ENCODE measurements at places on chromosomes 3 and 15.

DNA sequence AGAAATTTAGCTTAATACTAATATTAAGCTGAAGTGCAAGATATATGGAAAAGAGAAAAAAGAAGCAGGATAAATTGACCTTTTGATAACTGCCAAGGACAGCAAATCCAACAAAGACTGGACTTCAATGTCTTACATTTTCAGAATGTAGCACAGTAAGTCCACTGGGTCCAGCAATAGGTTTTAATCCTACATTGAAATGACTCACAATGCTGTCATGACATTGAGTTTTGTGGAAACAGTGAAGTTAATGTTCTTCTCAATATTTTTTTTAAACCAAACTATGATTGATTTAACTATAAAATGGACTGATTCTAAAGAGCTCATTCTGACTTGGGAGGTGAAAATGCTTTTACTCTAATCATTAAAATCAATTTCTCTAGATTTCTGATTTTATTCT, 166.6 kb upstream of the ZNF717 start:
- no peak for DNase-seq

- no peak for DNase-seq
Observed at GRCh38 chr3:125322166-125322565, 53.0 kb downstream of the ZNF148 start.

DNA sequence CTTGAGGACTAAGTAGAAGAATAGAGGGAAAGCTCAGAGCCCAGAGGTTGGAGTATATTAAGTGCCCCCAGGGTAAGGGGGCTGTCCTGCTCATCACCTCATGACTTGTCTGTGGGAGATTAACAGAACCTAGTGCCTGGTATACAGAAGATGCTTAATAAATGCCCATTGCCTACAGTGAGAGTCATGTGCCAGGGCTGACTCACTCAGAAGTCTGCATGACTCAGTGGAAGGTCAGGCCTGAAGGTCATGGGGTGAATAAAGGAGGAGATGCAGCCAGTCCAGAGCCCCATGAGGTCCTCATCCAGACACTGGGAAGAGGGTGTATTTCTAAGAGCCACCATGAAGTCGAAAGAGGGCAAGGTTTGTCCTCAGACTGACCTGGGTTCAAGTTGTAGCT, 62.5 kb upstream of the TLE3 start:
- DNase-seq = no peak

- peak; percentile 4 for DNase-seq
Observed at GRCh38 chr3:97360804-97361203, 403.8 kb upstream of the ARL6 start.

DNA sequence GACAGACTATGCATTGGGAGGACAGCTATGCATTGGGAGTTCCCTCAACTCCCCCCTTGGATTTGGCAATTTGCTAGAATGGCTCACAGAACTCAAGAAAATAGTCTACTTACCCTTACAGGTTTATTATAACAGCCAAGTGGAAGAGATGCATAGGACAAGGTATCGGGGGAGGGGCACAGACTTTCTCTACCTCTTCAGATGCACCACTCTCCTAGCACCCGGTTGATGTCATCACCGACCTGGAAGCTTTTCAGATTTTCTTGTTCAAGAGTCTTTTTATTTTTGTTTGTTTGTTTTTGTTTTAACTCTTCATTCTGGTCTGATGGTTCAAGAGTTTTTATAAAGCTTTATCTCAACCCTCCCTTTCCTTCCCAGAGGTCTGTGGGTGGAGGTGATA, 20.7 kb upstream of the ADAMTS9 start:
- no peak for DNase-seq

GRCh38 chr3:56855856-56856512, 54.2 kb upstream of the ARHGEF3 start:
- peak; percentile 56 for DNase-seq

DNA sequence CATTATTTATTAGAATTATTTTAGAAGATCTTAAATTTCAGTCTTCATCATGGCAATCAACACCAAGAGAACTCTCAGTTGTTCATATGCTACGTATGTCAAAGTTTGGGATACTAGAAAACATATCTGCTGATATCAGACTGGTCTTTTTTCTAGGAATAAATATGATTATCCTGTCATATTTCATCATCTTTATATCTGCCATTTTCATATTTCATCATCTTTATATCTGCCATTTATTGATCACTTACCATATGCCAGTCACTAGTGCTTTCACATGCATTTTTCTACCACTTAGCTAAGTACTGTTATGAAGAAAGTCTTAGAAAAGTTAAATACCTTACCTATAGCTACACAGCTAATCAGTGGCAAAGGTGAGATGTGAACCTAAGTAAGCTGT, 2.8 kb upstream of the ZCWPW2 start:
- DNase-seq = no peak

GRCh38 chr3:42020684-42021307, 58.9 kb upstream of the ULK4 start:
- no peak for DNase-seq

DNA sequence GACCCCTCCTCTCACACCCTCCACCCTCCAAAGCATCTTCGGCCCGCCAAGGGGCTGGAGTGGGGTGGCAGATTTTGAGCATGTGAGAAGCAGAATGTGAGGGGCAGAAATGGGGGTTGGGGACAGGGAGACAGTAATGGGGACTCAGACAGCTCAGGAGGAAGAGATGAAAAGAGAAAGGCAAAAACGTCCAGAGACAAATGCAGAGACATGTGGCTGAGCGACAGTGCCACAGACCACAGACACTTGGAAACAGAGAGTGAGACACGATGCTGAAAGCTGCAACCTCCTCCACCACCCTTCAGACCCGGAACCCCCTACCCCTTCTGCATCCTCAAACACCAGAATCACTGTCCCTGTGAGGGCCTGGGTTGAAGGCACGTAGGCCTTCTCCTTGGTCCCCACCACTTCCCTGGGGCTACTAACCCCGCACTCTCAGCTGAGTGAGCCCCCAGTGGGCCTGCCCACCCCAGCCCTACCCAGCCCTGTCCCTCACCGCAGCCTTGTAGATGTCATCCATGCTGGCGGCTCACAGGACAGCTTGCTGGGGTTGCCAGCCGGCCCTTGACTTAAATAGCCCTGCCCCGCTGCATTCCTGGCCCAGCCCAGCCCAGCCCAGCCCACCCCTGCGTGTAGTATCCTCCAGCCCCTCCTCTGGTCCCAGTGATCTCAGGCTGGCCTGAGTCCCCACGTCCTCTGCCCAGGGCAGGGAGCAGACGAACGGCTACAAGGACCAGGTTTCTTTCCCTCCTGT, at the start of gene TNNC1:
Gene TNNC1 (minus strand): TSS at position 546 of the 754 bp plus-strand sequence. CDS start 26 bp downstream, at position 520.
- peak; percentile 89 for DNase-seq

GRCh38 chr3:52225452-52226228, at the start of gene TLR9:
Gene TLR9 (minus strand): TSS chr3:52225645. CDS start chr3:52225529, 116 bp downstream.
- peak; percentile 58 for DNase-seq

DNA sequence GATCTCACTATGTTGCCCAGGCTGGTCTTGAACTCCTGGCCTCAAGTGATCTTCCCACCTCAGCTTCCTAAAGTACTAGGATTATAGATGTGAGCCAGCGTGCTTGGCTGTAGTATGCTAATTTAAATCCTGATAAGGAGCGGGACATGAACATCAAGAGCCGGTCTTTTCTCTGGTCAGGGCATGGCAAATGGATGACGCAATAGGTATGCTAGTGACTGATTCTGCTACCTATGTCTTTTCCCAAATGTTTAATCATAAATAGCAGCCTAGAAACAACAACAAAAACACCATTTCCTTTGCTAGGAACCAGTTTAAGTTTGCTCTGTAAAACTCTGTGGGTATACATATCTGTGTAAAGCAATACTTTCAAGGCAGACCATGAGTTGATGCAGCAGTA, 64.7 kb downstream of the STARD9 start:
- no peak for DNase-seq

DNA sequence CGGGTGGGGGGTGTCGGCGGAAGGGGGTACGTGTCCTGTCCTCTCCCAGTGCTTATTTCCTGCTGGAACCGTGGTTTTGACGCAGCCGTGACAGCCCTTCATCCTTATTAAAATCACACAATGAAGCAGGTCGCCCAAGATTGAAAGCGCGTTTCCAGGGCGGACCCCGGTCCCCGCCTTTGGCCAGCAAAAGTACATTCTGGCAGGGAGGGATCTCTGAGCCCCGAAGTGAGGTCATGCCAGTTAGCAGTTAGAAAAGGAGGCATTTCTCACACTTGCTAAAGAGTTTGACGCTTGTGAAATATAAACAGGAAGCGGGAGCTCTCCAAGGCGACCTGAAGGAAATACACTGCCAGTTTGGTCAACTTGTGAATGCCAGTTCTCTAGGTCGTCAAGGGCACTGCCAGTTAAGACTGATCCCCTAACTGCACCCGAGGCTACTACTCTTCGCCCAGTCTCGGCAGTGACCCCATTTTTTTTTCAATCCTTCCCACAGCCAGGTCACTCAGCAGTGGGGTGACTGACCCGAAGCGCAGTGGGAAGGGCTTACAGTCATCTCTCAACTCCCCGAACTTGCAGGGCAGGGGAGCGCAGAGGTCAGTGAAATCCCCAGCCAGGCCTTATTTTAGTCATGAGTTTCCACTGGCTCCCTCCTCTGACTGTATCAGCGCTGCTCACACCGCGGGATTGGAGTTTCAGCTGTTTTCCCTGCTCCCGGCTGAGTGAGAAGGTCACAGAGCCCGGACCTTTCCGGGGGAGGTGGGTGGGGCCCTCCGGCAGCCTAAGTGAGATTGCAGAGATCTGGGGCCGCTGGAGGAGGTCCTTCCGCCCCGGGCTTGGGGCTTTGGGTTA, 2.0 kb upstream of the BHLHE40 start:
- peak; percentile 64 for DNase-seq

DNA sequence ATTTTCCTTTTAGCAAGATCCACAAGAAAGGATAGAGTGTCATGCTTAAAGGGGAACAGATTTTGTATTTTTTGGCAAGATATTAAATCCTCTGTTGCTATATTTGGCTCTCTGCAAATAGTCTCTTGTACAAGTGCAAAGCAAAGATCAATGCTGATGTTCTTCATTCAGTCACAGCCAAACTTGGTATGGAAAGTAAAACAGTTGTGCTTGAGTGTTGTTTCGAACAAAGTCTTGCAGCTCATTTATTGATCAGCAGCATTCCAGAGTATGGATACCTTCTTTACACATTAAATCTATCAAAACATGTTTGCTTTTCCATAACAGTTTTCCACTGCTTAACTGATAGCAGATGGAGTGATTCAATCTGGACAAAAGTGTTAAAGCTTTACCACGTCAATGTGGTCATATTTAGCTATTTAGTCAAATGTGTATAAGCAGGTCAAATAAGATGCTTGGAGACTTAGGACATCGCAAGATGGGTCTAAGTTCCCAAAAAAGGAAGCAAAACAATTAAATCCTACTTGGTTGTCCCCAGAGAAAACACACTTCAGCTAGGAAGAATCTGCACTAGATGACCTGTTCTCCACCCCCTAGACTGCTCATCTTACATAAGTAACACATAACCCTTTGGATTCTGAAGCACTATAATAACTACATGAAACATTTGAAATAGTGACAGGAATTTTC, 52.4 kb downstream of the VGLL3 start:
- DNase-seq = no peak

DNA sequence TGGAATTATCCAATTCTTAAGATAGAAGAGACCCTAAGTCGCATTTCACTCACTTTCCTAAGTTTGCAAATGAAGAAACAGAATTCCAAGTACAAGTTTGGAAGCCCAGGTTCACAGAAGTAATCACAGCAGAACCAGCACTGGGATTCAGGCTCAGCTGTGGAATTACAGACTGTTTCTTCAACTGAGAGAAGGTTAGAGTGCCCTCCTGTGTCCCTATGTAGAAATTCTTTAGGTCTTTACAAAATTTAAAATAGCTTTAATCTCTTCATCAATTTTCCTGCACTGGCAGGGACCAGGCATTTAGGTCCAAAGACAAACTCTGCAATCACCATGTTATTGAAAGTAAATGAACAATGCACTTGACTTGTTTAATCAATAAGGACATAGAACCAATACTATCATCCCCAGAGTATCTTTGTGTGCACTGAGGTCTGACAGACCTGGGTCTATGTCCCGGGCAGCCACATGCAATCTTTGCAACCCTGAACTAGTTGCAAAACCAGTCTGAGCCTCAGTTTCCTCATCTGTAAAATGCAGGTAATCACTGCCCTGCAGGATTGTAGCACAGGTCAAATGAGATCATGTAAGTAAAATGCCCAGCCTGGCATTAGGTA, 96.3 kb upstream of the ZBED2 start:
- DNase-seq = peak; percentile 37

- DNase-seq = peak; percentile 17
Observed at GRCh38 chr3:94336046-94336753, 273.3 kb downstream of the NSUN3 start.

- peak; percentile 39 for DNase-seq
Observed at GRCh38 chr3:47152578-47152977, 11.3 kb downstream of the SETD2 start.

DNA sequence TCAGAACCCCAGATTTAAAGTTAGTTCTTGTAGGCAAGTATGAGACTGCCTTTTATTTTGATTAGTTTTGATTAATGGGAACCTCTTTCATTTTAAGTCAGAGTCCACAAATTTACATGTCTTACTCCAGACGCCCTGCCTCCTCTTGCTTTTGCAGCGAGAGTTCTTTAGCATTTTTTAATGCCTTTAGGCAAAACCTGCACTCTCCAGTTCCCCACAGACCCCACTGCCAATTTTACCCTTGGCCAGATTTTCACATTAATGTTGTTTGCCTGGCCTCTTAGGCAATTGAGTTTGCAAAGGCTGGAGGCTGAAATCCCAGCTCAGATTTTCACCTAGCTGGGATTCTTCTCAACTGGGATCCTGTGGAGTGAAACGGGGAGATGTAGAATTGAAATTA, 85.8 kb downstream of the GAP43 start:
- no peak for DNase-seq

All from H7 (cell line).